Effector memory CD4-positive, alpha-beta T cell (primary cell): ENCODE measurements at places on chromosomes 6 and 20.

GRCh38 chr6:161107779-161108730 is 116.5 kb downstream of the MAP3K4 start:
- H3K4me3 ChIP-seq: no peak overlapping the region
- no peak for DNase-seq
- H3K27ac ChIP-seq: no peak overlapping the region
- no peaks in the 10 kb centered on the region for H3K27me3 ChIP-seq
- peaks cover 8% of the 10 kb centered on the region for H3K4me1 ChIP-seq

GRCh38 chr6:95576998-95577303 is 384 bp upstream of the MANEA start:
- no peaks in the 10 kb centered on the region for H3K27me3 ChIP-seq
- H3K4me1 ChIP-seq: peaks cover 8% of the 10 kb centered on the region
- DNase-seq: no peak
- peak overlapping the region; percentile 74 for H3K27ac ChIP-seq
- no peaks in the 10 kb centered on the region for H3K36me3 ChIP-seq

GRCh38 chr6:52495922-52496321 is 75.8 kb downstream of the EFHC1 start:
- no peak for DNase-seq
- H3K27ac ChIP-seq: no peak overlapping the region
- no peak overlapping the region for H3K4me3 ChIP-seq
- H3K4me1 ChIP-seq: no peaks in the 10 kb centered on the region
- no peaks in the 10 kb centered on the region for H3K36me3 ChIP-seq

GRCh38 chr6:138374230-138374629 is 3.5 kb upstream of the SMIM28 start:
- H3K27me3 ChIP-seq: no peaks in the 10 kb centered on the region
- H3K4me1 ChIP-seq: no peaks in the 10 kb centered on the region
- H3K36me3 ChIP-seq: no peaks in the 10 kb centered on the region
- no peak overlapping the region for H3K27ac ChIP-seq
- DNase-seq: no peak
- no peak overlapping the region for H3K4me3 ChIP-seq

GRCh38 chr6:68008445-68008844 is 626.6 kb upstream of the ADGRB3 start:
- no peak overlapping the region for H3K4me3 ChIP-seq
- H3K4me1 ChIP-seq: no peaks in the 10 kb centered on the region
- H3K36me3 ChIP-seq: no peaks in the 10 kb centered on the region

GRCh38 chr6:303263-303662 is 11.0 kb downstream of the DUSP22 start:
- no peak for DNase-seq
- H3K27ac ChIP-seq: no peak overlapping the region
- no peaks in the 10 kb centered on the region for H3K4me1 ChIP-seq
- no peak overlapping the region for H3K4me3 ChIP-seq
- H3K36me3 ChIP-seq: no peaks in the 10 kb centered on the region

GRCh38 chr6:131840936-131841583 is 33.2 kb downstream of the ENPP1 start:
- H3K27me3 ChIP-seq: no peaks in the 10 kb centered on the region
- no peaks in the 10 kb centered on the region for H3K4me1 ChIP-seq
- no peak overlapping the region for H3K27ac ChIP-seq

- no peak for DNase-seq
- no peaks in the 10 kb centered on the region for H3K27me3 ChIP-seq
- H3K4me1 ChIP-seq: no peaks in the 10 kb centered on the region
- no peak overlapping the region for H3K4me3 ChIP-seq
Measured at GRCh38 chr20:7673841-7674240, 266.4 kb downstream of the HAO1 start.

GRCh38 chr6:142162780-142163179 is 15.7 kb downstream of the VTA1 start:
- no peak overlapping the region for H3K27ac ChIP-seq
- H3K4me1 ChIP-seq: no peaks in the 10 kb centered on the region
- no peak for DNase-seq
- no peak overlapping the region for H3K4me3 ChIP-seq

DNA sequence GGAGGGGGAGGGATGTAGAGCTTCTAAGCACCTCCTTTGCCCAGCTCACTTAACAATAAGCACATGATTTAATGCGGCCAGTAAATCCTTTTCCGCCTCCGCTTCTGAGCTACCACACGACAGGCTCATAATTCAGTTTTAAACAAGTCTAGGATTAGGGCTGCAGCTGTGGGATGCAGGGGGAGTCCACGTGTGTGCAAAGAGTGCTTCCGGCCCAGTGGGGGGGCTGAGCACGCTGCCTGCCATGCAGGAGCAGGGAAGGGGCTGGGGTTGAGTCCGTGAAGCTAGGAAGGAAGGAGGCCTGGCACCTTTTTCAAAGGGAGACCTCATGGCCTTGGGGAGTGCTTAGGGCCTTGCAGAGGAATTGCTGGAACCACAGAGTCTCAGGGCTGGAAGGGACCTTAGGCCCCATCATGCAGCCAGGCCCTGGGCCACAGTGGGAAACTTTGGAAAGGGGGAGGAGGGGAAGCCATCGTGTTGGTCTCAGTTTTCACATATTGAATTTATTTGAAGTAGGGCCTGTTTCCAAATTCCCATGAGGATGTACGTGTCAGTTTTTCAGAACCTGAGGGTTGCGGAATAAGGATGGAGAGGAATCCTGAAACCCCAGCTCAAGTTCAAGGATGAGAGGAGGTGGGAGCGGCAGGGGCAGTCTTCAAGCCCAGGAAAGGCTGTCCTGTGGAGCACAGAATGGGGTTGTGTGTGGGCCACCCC is 96.1 kb downstream of the VEGFA start:
- H3K4me1 ChIP-seq: no peaks in the 10 kb centered on the region
- DNase-seq: no peak
- H3K27me3 ChIP-seq: peaks cover 4% of the 10 kb centered on the region
- H3K36me3 ChIP-seq: no peaks in the 10 kb centered on the region

GRCh38 chr20:8524101-8525016 is 392.3 kb downstream of the PLCB1 start:
- no peaks in the 10 kb centered on the region for H3K36me3 ChIP-seq
- H3K27me3 ChIP-seq: no peaks in the 10 kb centered on the region
- no peak for DNase-seq

DNA sequence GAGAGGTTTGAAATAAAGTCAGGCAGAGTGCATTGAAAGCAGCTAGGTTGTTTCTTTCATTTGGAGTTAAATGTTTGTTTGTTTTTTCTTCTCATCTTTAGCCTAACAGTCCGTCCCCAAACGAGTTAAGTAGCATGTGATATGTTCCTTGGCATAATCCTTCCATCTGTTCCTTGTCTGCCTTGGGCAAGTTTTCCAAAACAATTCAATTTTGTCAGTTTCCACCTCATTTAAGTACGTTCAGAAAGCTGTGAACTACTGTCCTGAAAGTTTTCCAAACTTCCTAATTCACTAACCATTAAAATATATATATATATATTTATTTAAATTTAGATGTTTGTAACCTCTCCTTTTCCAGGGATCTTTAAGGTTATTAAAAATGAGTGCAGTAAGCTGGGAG is 61.8 kb upstream of the HDAC2 start:
- H3K27ac ChIP-seq: no peak overlapping the region
- H3K36me3 ChIP-seq: no peaks in the 10 kb centered on the region

DNA sequence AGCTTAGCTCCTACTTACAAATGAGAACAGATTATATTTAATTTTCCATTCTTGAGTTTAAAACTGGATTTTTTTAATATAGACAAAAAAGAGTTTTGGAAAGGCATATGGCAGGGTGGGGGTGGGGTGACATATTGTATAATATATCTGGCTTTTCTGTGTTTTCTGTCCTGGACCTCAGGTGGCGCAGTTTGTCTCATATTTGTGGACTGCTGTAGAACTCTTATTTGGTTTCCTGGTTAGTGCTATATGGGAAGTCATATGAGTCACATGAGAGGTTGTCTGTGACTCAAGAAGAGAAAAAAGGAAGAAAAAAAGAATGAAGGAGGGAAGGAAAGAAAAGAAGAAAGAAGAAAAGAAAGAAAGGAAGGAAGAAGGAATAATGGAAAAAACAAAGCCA is 131.8 kb downstream of the CLVS2 start:
- no peaks in the 10 kb centered on the region for H3K4me1 ChIP-seq
- no peak overlapping the region for H3K27ac ChIP-seq
- DNase-seq: no peak

DNA sequence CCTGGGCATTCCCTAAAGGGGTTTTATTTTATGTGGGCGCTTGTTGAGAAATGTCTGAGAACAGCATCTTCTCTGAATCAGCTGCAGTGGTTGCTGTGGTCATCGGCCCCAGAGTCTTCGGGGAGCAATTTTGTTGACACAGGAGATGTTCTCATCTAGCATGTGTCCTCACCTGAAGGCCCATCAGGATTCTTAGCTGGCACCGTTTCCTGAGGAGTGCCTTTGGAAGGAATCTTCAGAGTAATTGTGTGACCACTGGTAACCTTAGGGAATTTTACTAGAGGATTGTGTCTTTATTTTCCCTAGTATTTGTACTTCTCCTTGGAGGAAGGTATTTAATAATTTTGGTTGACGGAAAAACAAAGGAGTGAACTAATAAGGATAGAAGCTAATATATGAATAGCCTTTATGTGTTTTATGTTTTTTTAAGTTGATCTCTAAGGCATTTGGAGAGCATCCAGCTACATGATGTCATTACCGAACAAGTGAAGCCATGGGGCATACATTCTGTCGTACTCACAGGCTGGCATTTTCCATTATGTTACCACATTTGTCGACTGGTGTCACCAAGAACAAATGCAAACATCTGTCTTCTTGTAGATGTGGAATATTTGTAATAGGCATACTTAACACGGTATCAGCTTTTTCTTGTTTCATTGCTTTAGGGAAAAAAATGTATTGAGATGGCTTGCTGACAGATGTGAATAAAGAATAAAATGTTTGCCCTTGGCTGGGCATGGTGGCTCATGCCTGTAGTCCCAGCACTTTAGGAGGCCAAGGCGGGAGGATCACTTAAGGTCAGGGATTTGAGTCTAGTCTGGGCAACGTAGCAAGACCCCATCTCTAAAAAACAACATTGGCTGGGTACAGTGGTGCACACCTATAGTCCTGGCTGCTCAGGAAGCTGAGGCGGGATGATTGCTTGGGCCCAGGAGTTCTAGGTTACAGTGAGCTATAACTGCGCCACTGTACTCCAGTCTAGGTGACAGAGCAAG is 41.9 kb downstream of the TULP4 start:
- peaks cover 13% of the 10 kb centered on the region for H3K4me1 ChIP-seq
- no peak overlapping the region for H3K27ac ChIP-seq
- H3K4me3 ChIP-seq: no peak overlapping the region
- no peak for DNase-seq

GRCh38 chr6:115058414-115059211 is 715.8 kb upstream of the HS3ST5 start:
- H3K36me3 ChIP-seq: no peaks in the 10 kb centered on the region
- H3K27me3 ChIP-seq: no peaks in the 10 kb centered on the region
- H3K27ac ChIP-seq: no peak overlapping the region
- no peaks in the 10 kb centered on the region for H3K4me1 ChIP-seq
- H3K4me3 ChIP-seq: no peak overlapping the region
- DNase-seq: no peak

DNA sequence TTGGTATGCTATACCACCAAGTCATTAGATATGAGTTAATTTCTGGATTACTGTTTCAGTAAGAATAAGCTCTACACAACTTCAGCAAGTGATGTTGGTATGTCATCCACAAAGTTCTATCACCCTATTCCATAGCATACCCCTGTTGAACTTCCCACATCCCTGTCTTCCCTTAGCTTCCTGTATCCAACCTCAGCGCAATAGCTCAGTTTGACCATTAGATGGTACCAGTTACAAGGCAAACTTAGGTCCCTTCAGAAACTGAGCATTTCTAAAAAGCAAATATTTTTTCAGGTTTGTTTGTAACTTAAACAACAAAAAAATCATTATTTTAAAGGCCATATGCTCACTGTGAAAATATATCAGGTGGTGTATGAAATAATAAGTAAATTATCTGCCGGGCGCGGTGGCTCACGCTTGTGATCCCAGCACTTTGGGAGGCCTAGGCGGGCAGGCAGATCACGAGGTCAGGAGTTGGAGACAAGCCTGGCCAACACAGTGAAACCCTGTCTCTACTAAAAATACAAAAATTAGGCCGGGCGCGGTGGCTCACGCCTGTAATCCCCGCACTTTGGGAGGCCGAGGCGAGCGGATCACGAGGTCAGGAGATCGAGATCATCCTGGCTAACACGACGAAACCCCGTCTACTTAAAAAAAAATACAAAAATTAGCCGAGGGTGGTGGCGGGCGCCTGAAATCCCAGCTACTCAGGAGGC is 8.8 kb upstream of the MOG start:
- H3K27me3 ChIP-seq: no peaks in the 10 kb centered on the region
- peaks cover 4% of the 10 kb centered on the region for H3K4me1 ChIP-seq
- no peak for DNase-seq
- H3K27ac ChIP-seq: no peak overlapping the region
- H3K36me3 ChIP-seq: no peaks in the 10 kb centered on the region

GRCh38 chr6:135703007-135703406 is 148.5 kb upstream of the PDE7B start:
- H3K27me3 ChIP-seq: no peaks in the 10 kb centered on the region
- no peak for DNase-seq
- no peak overlapping the region for H3K4me3 ChIP-seq
- H3K4me1 ChIP-seq: no peaks in the 10 kb centered on the region

GRCh38 chr6:100479179-100480035 is 14.7 kb upstream of the SIM1 start:
- no peak for DNase-seq
- H3K27me3 ChIP-seq: no peaks in the 10 kb centered on the region
- no peaks in the 10 kb centered on the region for H3K36me3 ChIP-seq

DNA sequence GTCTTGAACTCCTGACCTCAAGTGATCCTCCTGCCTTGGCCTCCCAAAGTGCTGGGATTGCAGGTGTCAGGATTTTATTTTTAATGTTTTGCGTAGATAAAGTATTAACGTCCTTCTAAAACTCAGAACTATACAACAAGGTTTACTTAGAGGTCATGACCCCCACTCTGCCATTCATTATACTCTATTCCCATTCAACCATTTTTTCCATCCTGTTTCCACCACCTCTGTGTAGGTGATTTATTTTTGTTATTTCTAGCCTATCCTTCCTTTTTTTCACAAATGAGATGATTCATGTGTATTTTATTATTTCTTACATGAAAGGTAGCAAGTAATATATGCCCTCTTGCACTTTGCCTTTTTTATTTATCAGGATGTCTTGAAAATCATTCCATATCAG is 138.1 kb downstream of the FARS2 start:
- no peaks in the 10 kb centered on the region for H3K27me3 ChIP-seq
- no peak overlapping the region for H3K27ac ChIP-seq

DNA sequence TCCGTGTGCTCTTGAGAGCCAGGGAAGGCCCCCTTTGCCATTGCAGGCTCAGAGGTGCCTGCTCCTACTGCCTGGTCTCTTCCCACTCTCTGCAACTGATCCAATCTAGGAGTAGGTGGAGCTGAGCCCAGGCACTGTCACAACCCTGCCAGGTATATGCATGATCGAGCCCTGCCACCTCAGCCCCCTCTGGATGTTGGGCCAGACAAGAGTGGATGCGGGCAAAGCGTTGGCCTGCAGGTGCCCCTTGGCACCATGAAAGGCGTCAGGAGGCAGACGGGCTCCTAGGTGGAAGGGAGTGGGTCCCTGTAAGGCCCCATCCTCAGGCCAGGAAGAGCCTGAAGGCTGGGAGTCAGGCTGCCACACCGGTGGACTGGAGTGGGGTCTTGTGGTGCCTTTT is 5.9 kb upstream of the OR14J1 start:
- no peak overlapping the region for H3K27ac ChIP-seq
- no peaks in the 10 kb centered on the region for H3K4me1 ChIP-seq
- no peak overlapping the region for H3K4me3 ChIP-seq
- no peak for DNase-seq
- H3K36me3 ChIP-seq: no peaks in the 10 kb centered on the region
- peaks cover 5% of the 10 kb centered on the region for H3K27me3 ChIP-seq
